T-helper 22 cell (primary cell): ENCODE measurements at places on chromosomes 11 and 22.

- no peak for DNase-seq
Measured at GRCh38 chr11:45405916-45406670, 120.0 kb upstream of the SYT13 start.

DNA sequence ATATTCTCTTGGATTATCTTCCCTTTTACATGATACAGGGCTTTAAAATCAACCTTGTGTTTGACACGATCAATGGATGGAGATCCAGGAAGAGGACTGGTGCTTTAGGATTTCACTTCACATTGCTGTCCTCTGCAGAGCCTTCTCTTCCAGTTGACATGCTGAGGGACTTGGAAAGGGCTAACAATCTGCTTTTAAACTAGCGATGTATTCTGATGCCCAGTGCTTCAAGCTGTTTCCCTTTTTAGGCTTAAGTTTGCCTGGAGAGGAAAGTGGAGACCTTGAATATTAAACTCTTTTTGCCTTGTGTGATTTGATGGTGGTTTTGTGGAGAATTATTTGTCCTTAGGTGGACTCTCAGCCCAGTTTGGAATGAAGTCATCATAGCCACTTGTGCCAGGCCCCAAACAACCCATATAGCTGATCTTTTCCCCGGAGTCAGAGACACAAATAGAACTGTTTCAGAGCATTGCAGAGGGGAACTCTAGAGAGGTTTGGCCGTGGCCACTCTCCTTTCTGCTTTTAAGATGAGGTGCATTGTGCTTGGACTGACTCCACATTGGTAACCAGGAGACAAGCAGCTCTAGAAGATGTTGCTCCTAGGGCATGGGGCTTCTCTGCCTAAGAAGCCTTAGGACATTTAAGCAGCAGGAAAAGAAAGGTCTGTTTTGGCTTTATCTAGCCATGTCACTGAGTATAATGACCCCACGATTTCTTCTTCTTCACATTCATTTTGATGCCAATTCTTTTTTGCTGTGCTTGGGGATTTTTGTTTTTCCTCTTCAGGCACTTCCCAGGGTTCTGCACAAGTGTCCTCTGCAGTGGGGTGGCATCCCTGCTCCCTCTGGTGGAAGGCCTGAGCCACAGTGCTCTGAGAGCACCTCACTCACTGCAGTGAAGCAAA lies 152.8 kb downstream of the NCAM1 start:
- DNase-seq, result no peak

DNA sequence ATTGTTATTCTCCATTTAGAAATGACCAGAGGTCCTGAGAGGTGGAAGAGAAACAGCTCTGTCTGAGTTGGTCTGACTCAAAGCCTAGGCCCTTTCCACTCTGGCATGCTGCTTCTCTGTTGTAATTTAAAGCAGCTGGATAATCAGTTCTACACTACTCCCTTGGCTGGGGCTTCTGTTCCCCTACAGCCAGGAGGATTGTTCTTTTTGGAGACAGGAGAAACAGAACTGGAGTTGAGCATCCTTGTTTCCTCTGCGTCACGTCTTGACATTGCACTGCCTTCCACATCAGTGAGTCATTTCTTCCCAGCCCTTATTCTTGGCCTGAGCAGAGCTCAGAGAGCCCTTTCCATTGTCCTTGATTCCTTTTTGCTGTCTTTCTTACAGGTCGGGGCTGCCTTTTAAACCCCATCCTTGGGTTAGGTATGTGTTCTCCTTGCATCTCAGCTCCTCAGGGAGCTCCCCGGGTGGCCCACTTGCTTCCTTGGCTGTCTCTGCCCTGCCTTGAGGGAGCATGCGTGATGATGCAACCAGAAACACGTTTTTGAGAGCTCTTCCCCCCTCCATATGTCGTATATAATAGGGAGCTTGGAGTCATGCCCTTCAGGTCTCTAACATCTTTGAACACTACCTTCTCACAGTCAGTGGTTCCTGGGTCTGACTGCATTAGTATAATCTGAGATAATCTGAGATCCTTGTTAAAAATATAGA lies 35.7 kb downstream of the CYB5R2 start:
- no peak for DNase-seq

GRCh38 chr11:77203901-77204753 lies 76.1 kb downstream of the MYO7A start:
- no peak for DNase-seq

GRCh38 chr11:50423208-50423607 lies 390.5 kb downstream of the OR4C45 start:
- DNase-seq, result no peak

- DNase-seq, result no peak
Measured at GRCh38 chr11:108009497-108010370, 1.0 kb downstream of the CUL5 start.

GRCh38 chr11:112961146-112961668 lies at the start of gene NCAM1:
Gene NCAM1, plus strand, starts transcription at chr11:112961420.
- DNase-seq, result no peak

DNA sequence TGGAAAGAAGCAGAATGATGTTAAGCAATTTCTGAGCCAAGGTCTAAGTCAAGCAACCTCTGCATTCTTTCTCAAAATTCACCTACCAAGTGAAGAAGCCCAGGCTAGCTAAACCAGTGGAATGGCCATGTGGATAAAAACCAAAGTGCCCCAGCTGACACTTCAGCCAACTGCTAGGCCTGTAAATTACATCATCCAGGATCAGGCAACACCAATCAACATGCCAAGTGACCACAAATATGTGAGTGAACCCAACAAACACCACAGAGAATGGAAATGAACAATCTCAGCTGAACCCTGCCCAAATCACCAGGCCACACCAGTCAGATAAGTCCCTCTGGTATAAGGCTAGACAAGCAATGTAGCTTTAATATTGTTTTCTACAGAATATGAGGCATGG lies 25.1 kb upstream of the FJX1 start:
- no peak for DNase-seq

DNA sequence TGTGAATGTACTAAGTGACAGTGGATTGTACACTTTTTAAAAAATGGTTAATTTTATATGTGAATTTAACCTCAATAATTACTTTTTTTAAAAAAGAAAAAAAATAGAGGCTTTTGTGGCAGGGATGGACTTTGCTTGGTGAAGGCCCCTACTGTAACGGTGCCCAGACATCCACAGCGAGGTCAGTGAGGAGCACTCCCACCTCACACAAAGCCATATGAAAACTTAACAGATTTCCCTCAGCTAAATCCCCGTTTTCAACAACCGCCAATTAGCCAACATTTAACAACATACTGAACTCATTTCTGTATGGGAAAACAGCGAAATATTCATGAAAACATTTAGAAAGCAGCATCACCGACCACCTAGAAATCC lies 642 bp upstream of the C11orf58 start:
- no peak for DNase-seq

- DNase-seq, result peak; percentile 11
Measured at GRCh38 chr11:10366568-10367331, 61.9 kb downstream of the ADM start.

GRCh38 chr22:30017375-30018223 lies 62.7 kb upstream of the HORMAD2 start:
- no peak for DNase-seq

- DNase-seq, result no peak
Measured at GRCh38 chr11:34789196-34789834, 126.9 kb downstream of the APIP start.

DNA sequence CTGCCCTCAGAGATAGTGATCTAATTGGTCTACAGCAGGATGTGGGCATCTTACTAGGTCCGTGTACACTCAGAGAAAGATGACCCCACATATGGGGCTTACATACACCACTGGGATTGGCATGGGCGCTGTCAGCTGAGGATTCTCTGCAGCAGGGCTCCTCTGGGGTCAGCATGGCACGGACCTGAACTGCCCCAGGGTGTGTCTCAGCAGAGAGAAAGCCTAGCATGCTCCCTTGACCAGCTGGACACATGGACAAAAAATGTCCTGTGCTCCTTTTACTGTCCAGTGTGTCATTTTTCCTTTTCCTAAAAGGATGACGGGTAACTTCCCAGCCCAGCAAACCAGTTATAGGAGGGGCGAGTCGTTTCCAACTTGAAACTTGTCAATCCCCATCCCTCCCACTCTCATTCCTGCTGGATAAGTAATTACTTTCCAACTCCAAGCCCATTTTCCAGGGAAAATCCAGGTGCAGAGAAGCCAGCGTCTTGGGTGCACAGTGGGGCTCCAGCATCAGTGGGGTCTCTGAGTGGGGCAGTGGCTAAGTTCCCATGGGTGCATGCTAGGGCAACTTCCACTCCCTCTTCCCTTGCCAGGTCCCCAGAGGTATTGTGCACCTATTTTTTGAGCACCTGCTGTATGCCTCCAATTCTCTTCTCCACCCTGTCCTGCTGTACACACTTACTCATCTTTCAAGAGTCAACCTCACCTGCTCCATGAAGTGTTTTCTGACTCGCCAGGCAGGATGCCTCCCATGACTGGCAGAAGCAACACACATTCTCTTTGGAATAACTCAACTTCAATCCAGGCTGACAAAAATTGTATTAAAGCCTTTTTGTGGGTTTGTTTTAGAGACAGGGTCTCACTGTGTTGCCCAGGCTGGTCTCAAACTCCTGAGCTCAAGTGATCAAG lies 5.0 kb downstream of the VSTM5 start:
- no peak for DNase-seq

DNA sequence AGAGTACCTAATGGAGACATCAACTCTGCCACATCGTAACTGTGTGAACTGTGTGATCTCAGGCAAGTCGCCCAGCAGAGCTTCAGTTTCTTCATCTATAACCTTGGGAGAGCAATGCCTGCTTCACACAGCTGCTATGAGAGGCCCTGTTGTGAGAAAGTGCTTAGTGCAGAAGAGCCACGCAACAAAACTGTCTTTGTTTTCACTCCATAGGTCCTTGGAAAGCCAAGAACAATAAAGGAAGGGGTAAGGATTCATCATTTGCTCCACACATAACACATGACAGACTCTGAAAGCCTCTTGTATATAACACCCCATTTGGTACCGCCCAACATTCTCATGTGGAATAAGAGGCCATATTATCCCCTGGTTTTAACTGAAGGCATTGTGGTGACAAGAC lies 231.9 kb upstream of the ISX start:
- DNase-seq, result no peak

GRCh38 chr11:66971488-66971887 lies 3.6 kb upstream of the C11orf86 start:
- no peak for DNase-seq

GRCh38 chr11:67286621-67287333 lies 2.3 kb upstream of the ANKRD13D start:
- no peak for DNase-seq

DNA sequence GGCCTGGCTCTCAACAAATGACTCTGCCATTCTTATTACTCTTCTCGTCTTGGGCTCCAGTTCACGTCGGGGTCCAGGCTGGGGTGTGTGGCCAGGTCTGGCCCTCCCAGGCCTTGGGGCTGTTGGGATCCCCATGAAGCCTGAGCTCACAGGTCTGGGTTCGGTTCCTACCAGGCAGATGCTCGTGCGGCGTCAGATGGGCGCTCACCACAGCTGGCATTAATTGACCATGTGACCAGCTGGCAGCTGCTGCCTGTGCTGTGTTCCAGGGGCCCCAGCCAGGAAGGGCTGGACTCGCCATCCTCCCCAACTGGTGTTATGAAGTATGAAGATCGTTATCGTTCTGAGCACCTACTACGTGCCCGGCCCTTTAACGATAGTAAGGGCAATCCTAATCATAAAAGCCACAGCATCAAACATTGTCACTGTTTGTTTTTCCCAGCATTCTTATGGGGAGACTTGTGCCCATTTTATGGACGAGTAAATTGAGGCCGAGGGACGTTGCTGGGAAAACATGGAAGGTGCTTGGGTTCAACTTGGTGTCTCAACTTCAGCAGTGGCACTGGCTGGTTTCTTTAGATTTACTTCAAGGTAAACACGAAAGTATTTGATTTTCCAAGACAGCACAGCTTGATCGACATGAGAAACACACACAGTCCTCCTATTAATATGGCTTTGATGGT lies 26.8 kb upstream of the CACNG2 start:
- no peak for DNase-seq

- no peak for DNase-seq
Measured at GRCh38 chr11:95699631-95700470, 89.7 kb downstream of the FAM76B start.
